NCI-H524 treated with DMSO at 0.1 percent for 48 hours (cell line): ENCODE measurements at places on chromosomes 16 and 17.

DNA sequence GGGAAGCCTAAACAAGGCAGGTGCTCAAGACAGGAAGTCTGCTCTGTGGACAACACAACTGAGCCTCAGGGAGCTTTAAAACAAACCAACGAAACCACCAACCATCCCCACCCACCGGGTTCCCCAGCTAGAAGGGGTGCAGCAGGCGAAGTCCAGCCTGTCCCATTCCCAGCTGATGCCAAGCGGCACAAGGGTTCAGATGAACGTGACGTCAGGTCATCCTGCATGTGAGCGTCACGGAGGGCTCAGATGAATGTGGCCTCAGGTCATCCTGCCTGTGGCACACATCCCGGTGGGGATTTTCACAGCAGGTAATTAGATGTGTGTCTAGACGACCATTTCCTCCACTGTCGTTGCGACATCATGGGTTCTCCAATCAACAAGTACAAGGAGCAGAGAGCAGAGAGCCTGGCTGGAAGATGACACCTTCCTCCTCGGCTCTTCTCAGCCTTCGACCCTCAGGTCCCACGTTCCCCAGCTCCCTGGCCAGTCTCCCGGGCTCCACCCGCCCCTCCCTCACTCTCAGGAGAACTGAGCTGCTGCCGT, 246.5 kb downstream of the FOXL1 start:
- DNase-seq: no peak

DNA sequence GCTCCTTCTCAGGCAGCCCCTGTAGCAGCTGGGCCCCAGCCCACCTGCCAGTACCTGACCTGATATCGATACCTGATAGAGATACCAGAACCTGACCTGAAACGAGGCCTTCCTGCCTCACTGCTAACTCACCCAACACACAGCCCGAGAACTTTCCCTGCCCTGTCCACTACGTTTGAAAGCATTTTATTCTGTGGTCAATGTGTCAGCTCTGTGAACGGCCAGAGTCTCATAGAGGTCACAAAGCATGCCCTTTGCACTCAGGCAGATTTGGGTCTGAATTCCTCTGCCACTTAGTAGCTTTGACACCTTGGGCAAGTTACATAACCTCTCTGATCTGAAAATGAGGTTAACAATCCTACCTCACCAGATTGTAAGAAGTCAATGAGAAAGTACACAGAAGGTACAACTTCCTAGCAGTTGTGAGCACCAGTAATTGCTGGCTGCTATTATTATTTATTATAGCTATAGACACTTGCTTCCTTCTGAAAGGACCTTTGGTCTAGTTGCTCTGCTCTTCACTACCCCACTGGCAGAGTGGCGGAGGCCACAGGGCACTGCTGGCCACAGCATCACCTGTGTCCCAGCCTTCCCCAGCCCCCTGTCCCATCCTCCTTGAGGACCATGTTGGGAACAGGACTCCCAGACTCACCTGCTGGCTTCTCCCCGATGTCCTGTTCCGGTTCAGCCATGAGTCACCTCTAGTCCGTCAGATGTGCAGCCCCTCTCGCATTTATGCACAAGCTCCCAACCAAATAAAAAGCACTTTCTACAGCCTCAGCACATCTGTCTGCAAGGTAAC, 895 bp downstream of the ANKRD40CL start:
- DNase-seq: no peak

DNA sequence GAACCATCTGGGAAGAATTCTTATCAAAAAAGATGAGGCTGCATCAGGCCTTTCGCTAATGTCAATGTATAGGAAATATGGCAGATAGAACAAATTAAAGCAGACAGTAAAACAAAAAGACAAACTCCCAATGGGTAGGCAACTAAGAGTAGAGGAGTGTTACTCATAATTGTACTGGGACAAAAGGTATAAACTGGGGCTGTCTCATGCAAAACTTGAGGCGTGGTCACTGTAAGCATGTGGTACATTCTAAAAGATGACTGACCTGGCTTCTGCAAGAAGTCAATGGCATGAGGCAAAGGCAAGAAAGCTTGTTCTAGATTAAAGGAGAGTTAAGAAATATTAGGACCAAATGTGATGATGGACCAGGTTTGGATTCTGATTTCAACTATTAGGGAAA, 26.7 kb downstream of the SMIM36 start:
- no peak for DNase-seq

DNA sequence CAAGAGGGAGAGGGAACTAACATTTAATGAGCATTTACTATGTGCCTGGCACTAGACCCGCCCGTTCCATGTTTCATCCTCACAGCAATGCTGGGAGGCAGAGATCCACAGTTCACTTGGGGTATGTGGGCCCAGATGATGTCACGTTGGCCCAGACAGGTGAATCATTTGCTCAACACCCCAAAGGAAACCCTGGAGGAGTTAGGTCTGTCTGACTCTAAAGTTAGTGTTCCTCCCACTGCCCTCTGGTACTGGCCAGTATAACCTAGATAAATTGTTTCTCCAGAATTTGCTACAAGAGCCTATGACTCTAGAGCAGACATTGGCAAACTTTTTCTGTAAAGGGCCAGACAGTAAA, 164.6 kb downstream of the VPS53 start:
- no peak for DNase-seq

DNA sequence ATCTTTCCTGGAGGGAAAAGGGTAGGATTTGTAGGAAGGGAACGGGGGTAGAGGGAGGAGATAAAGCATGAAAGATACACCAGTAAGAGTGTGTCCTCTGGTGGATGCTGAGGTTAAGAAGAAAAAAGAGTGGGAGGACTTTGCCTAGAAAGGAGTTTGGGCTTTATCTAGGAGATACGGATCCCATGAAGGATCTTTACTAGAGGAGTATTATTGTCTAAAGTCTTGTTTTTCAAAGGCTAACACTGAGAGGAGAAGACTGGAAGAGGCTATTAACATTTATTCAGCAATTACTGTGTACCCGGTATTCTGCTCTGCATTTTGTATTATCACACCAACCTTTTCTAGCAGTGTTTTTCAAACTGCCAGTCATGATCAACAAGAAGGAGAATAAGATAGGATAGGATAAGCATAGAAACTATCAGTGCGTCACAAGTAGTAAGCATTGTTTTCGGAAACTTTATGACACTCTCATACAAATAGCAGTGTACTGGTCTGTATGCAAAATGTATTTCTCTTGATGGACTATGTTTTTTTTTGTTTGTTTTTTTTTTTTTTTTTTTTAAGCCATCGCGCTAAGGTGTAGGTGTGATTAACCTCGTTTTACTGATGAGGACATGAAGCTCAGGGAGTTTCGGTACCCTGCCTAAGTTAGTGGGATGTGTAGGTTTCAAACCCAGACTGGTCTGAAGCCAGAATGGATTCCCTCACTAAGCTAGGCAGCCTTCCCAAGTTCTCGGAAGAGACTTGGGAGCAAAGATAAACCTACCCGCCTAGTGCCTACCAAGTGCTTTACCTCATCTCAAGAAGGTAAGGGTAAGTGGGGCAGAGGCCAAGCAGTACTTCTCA, 1.3 kb upstream of the SP2 start:
- DNase-seq: no peak

- no peak for DNase-seq
These were observed 204.4 kb upstream of the HS3ST3A1 start for GRCh38 chr17:13806092-13806491.

DNA sequence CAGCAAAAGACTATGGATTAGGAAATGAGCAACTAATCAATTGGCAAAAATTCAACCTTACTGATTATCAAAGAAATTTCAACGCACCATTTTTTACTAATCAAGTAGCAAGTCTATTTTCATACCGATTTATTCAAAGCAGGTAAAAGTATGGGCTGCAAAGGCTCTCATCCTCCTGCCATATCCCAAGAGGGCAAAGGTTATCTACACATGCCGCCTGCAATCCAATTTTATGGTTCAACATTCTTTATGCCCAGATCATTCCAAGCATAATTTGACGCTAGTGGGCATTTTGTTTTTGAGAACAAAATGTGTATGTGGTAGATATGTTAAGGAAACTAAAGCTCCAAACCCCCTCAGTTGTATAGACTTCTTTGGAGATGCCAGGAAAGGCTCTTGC, 270.6 kb downstream of the MAF start:
- no peak for DNase-seq

DNA sequence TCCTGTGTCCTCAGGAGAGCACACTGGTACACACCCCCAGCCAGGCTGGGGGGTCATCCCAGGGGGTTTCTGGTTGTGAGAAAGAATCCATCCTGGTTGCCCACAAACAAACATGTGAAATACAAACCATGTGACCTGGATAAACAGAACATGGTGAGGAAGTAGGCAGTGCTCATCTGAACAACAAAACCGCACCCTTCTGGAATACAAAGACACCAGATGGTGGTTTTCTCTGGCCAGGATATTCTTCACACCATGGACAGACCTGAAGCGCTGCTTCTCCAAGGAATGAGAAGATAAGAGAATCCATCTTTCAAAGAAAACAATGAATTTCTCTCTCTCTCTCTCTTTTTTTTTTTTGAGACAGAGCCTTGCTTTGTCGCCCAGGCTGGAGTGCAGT, 302.3 kb downstream of the SLC39A11 start:
- DNase-seq: no peak

DNA sequence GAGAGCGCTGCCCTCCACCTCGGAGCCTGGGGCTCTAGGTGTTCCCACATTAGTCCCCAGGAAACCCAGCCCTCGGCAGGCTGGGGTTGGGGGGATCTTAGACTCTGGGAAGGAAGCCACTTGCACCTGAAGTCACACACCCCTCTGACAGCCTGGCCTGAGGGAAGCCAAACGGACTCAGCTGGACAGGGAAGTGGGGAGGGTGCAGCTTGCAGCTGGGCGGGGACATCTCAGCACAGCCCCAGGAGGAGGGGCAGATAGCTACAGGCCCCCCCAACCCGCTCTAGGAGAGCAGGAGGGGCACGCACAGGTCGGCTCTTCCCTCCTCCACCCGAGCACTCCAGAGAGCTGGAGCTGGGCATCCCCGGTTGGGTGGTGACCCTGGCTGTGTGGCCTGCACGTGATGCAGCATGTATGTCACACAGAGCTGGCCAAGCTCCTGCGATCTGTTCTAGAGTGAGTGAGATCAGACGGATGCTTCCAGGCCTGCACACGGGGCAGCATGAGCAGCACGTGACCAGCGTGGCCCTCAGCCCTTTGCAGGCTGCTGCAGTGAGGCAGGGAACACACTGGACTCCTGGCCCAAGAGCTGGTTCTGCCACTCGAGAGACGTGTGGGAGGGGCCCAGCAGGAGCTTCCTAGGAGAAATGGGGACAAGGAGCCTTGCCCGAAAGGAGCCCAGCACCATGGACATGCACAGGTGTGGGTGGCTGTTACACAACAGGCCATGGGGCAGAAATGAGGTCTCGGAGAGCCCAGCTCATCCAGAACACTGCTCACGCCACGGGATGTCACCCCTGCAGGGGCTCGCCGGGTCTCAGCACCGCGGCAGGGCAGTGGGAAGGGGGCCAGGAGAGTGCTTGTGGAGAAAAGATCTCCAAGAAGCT, 15.4 kb downstream of the KIFC3 start:
- no peak for DNase-seq
